ENCODE measurements at places on chromosomes 13 and 19. TPM values are rescaled to one million over a fixed set of nuclear protein-coding genes. Genes with fewer than 3 reads are reported as not detected.

The PLK5 gene
- total RNA-seq, result not detected

The MED29 gene
- 28.9 TPM for total RNA-seq

The S1PR4 gene
- total RNA-seq, result 2.5 TPM

The MCEMP1 gene
- total RNA-seq, result 4.3 TPM

The CRLF1 gene
- total RNA-seq, result 34.3 TPM

The PRTN3 gene
- total RNA-seq, result not detected

The C19orf81 gene
- not detected for total RNA-seq

The ADM5 gene
- total RNA-seq, result 0.94 TPM

The PCID2 gene
- total RNA-seq, result 33.3 TPM

The USE1 gene
- total RNA-seq, result 18.7 TPM

The ANGPTL8 gene
- not detected for total RNA-seq

The CABP5 gene
- not detected for total RNA-seq

The SNRPD2 gene
- 206 TPM for total RNA-seq

The KIRREL2 gene
- total RNA-seq, result not detected

The CYP2F1 gene
- total RNA-seq, result not detected

DNA sequence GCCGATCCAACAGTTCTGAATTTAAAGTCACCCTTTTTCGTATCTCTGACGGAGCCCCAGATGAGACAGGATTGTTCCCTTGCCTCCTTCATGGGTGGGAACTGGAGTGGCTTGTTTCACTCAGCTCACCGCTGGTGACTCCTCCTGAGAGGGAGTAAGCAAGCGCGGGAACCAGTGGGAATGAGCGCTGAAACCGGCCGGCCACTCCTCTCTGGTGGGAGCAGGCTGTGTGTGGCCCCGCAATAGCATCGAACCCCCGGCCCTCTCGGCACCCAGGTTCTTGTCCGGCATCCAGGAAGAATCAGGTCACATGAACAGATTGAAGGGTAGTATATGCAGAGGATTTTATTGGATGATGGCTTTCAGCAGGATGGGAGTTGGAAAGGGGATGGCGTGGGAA lies 1211.6 kb upstream of the PCDH20 start:
- H3K27ac ChIP-seq, result no peak overlapping the region
- no peaks in the 10 kb centered on the region for H3K4me1 ChIP-seq
- DNase-seq, result no peak
- H3K36me3 ChIP-seq, result no peaks in the 10 kb centered on the region
- H3K4me3 ChIP-seq, result no peak overlapping the region

DNA sequence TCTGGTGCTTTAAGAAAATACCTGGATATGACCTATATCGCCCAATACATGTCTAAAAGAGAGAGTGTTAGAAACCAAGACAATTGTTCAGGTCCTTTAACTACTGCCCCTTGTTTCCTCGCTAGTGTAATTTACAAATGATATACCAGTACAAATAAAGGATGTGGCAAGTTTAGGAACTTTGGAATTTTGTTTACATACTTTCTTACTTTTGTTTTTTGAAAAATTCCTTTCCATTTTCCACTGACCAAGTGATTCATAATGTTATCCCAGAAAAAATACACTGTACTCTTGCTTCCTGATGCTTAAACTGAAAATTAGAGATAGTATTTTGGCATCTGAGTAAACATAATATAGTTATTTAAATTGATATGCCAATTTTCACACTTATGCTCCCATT lies 96.8 kb upstream of the CSNK1A1L start:
- H3K36me3 ChIP-seq, result no peaks in the 10 kb centered on the region
- no peak overlapping the region for H3K4me3 ChIP-seq
- no peaks in the 10 kb centered on the region for H3K27me3 ChIP-seq
- no peak for DNase-seq

DNA sequence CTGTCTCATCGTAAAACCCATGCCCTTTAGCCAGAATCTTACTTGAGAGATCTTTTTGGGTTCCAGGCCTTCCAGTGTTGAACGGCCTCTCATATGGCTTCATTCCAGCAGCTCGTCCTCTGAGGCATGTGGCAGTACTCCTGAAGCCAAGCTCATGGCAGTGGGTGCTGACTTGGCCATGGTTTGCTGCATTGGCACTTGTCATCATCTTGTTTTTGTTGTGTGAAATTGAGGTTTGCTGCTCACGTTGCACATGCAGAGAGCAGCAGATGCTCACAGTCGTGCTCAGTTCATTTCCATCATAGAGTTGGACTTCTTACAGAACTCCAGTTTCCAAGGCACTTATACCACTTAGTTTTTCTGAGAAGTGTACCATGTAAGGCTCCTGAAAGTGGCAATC lies 14.9 kb downstream of the TEX29 start:
- no peaks in the 10 kb centered on the region for H3K36me3 ChIP-seq
- H3K4me3 ChIP-seq, result no peak overlapping the region
- no peaks in the 10 kb centered on the region for H3K4me1 ChIP-seq
- H3K27me3 ChIP-seq, result no peaks in the 10 kb centered on the region
- H3K27ac ChIP-seq, result no peak overlapping the region
- DNase-seq, result no peak

DNA sequence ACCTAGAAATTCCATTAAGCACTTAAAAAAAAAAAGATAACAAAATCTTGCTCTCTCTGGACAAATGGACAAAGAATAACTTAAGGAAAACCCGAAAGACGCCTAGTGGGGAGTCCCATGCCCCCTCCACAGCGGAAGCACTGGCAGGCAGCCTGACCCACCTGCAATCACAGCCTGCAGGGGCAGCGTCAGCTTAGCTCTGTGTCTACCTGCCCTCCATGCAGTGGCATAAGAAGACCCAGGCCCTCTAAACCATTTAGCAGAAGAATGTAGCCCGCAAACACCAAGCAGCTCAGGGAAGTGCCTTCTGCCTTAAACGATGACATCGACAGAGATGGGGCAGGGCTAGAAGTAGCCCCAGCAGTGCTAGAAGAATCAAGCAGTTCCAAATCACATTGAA lies 36.0 kb downstream of the KCTD15 start:
- no peak overlapping the region for H3K27ac ChIP-seq
- H3K36me3 ChIP-seq, result no peaks in the 10 kb centered on the region
- no peaks in the 10 kb centered on the region for H3K4me1 ChIP-seq
- H3K27me3 ChIP-seq, result no peaks in the 10 kb centered on the region

DNA sequence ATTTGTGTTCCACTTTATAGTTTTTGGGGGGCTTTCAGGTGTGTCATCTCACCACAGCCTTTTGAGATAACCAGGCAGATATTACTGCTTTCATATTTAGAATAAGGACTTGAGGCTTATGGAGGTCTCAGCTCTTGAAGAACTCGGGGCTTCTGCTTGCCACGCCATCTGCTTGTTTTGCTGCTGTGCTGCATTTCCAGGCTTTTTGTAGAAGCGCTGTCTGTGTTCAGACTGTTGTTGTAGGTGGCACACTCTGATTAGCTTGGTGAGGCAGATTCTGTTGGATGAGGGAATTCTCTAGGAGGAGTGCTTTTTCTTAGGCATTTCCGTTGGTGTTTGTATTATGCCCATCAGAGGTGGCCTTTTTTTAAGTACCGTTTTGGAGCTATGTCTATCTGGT lies 57.2 kb downstream of the WASF3 start:
- no peaks in the 10 kb centered on the region for H3K27me3 ChIP-seq
- no peaks in the 10 kb centered on the region for H3K4me1 ChIP-seq
- DNase-seq, result no peak
- H3K36me3 ChIP-seq, result no peaks in the 10 kb centered on the region
- H3K4me3 ChIP-seq, result no peak overlapping the region
- H3K27ac ChIP-seq, result no peak overlapping the region

- no peak for DNase-seq
- no peaks in the 10 kb centered on the region for H3K4me1 ChIP-seq
- H3K36me3 ChIP-seq, result no peaks in the 10 kb centered on the region
- H3K4me3 ChIP-seq, result no peak overlapping the region
These were observed 65.7 kb upstream of the C13orf46 start for GRCh38 chr13:114039471-114040141.

DNA sequence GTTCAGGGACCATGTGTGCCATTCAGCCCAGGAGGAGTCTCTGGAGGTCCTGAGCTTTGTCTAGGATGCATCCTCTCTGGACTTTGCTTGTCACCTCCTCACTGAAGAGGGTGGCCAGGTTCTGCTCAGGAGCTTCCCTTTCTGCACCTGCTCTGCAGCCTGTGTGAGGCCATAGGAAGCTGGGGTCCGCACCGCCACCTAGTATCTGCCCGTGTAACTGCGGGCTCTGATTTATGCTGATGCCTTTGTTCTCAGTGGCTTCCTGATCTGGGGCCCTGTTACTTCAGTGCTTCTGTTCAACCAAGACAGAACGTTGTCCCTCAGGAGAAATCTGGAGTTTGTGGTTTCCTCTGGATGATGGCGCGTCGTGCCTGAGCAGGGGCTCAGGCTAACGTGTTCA lies 15.5 kb downstream of the ZNF610 start:
- no peaks in the 10 kb centered on the region for H3K4me1 ChIP-seq
- no peak overlapping the region for H3K27ac ChIP-seq
- no peak overlapping the region for H3K4me3 ChIP-seq
- DNase-seq, result no peak
- peaks cover 7% of the 10 kb centered on the region for H3K36me3 ChIP-seq

GRCh38 chr19:56942756-56943155 lies 102.2 kb upstream of the PEG3 start:
- no peak overlapping the region for H3K27ac ChIP-seq
- H3K27me3 ChIP-seq, result peaks cover 2% of the 10 kb centered on the region
- peak; percentile 87 for DNase-seq
- H3K36me3 ChIP-seq, result no peaks in the 10 kb centered on the region

DNA sequence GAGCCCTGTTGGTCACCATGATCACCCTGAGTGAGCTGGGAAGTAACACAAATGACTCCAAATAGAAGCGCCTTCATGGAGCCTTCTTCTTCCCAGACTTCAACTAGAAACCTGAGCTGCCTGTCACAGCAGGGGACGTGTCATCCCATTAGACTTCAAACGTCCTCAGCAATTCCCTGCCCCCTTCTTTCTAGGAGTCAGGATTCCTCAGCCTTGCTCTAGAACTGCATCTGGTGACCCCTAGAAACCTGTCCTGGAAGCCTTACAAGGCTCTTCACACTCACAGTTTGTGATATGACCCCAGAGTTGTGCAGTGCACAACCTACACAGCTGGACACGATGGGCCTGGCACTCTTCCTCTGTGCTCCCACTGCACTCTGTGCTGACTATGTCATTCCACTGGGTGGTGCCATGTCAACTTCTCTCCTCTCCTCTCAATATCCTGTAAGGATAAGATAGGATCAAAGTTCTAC lies 23.6 kb upstream of the TTYH1 start:
- H3K4me3 ChIP-seq, result no peak overlapping the region
- H3K4me1 ChIP-seq, result no peaks in the 10 kb centered on the region
- no peaks in the 10 kb centered on the region for H3K27me3 ChIP-seq

DNA sequence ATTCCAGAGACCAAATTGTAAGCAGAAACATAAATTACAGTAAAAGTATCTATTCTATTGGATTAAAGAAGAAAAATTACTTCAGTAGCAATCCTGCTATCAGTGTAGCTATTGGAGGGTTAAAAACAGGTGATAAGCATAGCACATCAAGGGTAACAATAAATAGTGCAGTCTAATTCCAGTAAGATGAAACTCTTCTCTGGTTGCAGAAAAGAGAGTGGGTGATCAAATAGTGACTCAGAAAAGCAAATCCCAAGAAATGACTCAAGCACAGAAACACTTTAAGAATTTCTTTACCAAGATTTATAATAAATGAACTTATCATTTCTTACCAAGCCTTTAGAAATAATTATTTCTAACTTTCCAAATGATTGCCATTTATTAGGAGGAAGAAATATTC lies 135.7 kb downstream of the LMO7 start:
- no peak overlapping the region for H3K4me3 ChIP-seq
- DNase-seq, result no peak
- H3K4me1 ChIP-seq, result peaks cover 1% of the 10 kb centered on the region
- H3K36me3 ChIP-seq, result no peaks in the 10 kb centered on the region
- H3K27me3 ChIP-seq, result no peaks in the 10 kb centered on the region
- H3K27ac ChIP-seq, result no peak overlapping the region

DNA sequence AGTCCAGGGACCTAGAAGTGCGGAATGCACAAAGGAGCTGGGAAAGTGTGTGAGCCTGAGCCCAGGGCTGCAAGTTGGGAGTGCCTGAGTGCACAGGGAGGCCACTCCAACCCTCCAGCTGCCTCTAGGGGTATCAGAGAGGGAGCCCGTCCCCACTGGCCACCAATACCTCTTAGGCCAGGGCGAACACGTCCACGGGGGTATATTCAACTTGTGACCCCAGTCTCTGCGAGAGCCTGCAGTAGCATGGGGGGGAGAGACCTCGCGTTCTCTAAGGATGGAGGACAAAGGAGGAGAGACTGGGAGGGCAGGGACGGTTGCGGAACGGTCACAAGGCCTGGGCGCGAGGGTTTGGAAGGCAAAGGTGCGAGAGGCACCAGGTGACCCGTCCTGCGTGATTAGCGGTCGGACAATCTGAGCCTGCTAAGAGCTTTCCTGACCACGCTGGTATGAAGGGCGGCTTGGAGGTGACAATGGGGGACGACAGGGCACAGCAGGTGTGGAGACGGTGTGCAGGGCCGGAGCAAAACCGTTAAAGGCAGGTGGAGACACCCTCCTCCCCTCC lies 676 bp downstream of the CD320 start:
- no peaks in the 10 kb centered on the region for H3K4me1 ChIP-seq
- DNase-seq, result peak; percentile 78
- peak overlapping the region; percentile 6 for H3K27ac ChIP-seq
- H3K36me3 ChIP-seq, result no peaks in the 10 kb centered on the region

DNA sequence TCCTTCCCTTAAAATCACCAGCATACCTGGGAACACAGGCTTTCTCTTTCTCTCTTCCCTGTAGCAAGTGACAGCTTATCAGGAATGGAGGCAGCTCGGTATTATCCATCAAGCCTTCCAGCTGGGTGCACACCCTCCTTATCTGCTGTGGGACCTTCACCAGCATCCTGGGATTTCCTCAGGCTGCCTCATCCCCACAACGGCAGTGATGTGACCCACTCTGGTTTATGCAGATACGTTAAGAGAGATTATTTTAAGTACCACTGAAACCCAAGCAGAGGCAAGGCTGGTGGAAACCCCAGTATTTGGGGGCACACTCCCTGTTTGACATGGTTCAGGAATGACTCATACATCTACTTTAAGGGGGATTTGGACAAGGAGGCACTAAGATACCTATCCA lies 192.1 kb downstream of the TM9SF2 start:
- H3K36me3 ChIP-seq, result no peaks in the 10 kb centered on the region
- no peak overlapping the region for H3K4me3 ChIP-seq
- no peaks in the 10 kb centered on the region for H3K27me3 ChIP-seq
- H3K27ac ChIP-seq, result no peak overlapping the region

- H3K27me3 ChIP-seq, result no peaks in the 10 kb centered on the region
- no peak overlapping the region for H3K27ac ChIP-seq
- H3K36me3 ChIP-seq, result no peaks in the 10 kb centered on the region
- peaks cover 2% of the 10 kb centered on the region for H3K4me1 ChIP-seq
These were observed 56.0 kb downstream of the CDADC1 start for GRCh38 chr13:49303533-49304252.
